ENCODE measurements at places on chromosomes 2 and 18. TPM values are rescaled to one million over a fixed set of nuclear protein-coding genes. Genes with fewer than 3 reads are reported as not detected.

DNA sequence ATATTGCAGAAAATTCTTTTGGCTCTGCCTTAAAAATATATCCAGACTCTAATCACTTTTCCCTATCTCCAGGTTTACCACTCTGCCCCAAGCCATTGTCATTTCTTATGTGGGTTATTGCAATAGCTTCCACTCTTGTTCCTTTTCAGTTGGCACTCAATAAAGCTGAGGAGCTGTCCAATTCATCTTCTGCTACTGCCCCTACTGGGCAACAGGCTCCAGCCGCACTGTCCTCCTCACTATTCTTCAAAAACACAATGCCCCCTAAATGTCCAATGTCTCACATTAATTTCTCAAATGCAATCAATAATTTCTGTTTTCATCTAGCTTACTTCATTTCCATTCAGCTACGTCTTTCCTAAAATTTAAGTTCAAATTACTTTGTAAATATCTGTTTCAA, 1262.5 kb upstream of the CDH2 start:
- no peak for DNase-seq

GRCh38 chr2:231919341-231920035, 6.7 kb downstream of the NPPC start:
- DNase-seq, result no peak

GRCh38 chr2:176652300-176653182, 383.3 kb downstream of the MTX2 start:
- peak; percentile 16 for DNase-seq

DNA sequence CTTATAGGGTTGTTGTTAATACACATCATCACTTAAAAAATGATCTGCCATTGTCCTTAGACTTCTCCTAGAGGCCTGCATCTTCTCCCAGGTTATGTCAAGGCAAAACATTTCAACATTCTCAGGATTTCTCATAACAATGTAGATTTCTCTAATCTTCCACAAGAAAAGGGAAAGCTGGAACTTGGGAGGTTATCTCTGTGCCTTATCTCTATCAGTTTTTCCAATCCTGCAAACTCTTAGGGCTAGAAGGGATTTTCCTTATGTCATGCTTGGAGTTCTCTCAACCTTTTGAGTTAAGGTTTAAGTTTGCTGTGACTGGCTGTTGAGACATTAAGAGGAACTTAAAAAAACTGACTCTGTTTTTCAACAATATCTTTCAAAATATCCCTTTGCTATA, 300.6 kb upstream of the TFPI start:
- no peak for DNase-seq

- no peak for DNase-seq
Observed at GRCh38 chr2:58739033-58739432, 497.9 kb upstream of the FANCL start.

GRCh38 chr2:172555272-172555521, 693 bp upstream of the PDK1 start:
- no peak for DNase-seq

GRCh38 chr2:85998071-85998991, 107.4 kb downstream of the POLR1A start:
- peak; percentile 42 for DNase-seq

- no peak for DNase-seq
Observed at GRCh38 chr2:237874585-237875161, 15.2 kb downstream of the RAMP1 start.

DNA sequence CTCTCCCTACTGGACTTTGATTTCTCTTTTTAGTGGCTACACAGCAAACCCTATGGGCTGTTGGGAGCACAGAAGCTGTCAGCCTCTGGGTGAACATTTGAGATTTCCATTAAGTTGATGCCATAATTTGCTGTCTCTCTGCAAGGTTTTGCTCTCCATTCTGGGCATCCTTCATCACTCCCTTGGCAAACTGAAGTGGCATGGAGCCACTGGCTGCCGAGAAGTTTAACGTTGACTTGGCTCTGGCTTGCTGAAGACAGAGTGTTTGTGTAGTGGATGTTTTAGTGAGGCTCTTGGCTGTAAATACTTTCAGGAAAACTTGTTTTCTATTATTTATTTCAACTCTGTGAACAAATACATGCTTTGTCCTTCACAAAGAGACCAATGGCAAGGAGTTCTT, 91.5 kb downstream of the ALK start:
- no peak for DNase-seq

DNA sequence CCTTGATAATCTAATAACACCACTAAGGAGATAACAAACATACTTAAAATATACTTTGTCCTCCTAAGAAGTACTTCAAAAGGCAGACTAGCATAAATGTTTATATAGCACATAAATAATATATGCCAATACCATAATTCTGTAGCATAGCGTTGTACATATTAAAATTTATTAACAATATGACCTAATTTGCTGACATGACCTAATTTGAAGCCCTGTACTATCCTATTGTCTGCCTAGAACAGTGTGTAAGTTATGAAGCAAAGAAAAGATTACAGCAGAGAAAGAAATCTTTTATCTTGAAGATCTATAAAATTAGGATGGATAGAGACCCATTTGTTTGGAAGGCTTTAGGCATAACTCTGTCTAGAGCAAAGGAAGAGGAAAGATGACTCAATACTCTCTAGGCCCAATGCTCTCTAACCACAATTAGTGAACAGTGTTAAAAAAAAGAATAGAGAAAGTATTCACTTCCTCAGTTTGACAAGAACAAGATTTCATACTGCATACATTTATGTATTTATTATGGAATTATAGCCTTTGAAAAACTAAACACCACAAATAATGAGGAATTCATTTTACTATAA, 231.3 kb downstream of the ZRANB3 start:
- no peak for DNase-seq

DNA sequence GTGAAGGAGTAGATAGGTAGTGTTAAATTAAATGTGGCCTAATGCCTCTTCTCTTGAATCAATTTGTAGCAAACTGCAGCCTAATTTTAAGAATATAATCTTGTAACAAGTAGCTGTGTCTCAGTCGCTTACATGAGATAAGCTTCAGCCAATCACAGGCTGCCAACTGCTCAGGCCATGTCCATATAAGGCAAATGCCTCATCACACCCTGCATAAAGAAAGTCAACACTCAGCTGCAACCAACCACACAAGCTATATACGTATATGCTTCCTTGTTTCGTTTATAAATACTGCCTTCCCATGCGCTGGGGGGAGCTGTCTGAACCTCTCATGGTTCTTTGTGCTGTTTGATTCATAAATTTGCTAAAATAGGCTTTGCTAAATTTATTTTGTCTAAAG, 476.3 kb downstream of the TRIB2 start:
- DNase-seq, result no peak

DNA sequence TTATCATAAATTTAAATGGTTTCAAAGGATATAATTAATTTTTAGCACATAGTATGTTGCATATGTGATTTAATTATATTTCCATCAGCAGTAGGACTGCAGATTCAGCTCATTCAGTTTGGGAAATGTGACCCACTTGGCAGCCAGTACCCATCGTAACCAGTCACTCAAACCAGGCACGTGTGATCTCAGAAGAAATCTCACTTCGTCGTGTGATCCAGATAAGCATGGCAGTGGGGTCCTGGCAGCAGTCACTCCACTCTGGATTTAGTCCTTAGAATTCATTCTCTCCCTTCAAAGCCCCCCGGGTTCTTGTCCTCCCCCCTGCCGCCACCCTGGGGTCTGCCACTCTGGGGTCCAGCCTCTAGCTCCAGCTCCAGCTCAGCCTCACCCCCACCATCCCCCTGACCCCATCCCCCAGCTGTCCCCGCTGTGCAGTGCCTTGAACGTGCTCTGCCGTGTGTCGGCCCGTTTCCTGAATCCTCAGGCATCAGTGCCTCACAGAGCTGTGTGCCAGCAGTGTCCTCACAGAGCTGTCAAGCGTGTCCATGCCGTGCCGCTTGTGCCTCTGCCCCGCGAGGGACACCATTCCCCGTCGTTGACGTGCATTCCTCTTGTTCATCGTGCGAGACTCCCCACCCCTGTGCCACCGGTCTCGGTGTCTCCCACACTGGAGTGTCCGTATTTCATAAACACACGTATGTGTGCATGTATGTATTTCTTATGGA, 34.8 kb downstream of the TRAPPC12 start:
- no peak for DNase-seq

GRCh38 chr2:8996006-8996405, 7.5 kb downstream of the MBOAT2 start:
- DNase-seq, result no peak

The GATA6 gene
- not detected for total RNA-seq

The BCL11A gene
- total RNA-seq, result 0.25 TPM

The SCTR gene
- not detected for total RNA-seq

The STARD6 gene
- total RNA-seq, result not detected

The CTNNA2 gene
- not detected for total RNA-seq

The PER2 gene
- 11.5 TPM for total RNA-seq

The AFG3L2 gene
- 36.8 TPM for total RNA-seq

The FOXD4L1 gene
- total RNA-seq, result not detected

The NHEJ1 gene
- total RNA-seq, result 25.0 TPM
